ENCODE measurements at places on chromosomes 16 and 17.

GRCh38 chr16:67967958-67968399 lies 458 bp downstream of the SLC12A4 start:
- no peaks in the 10 kb centered on the region for H3K36me3 ChIP-seq
- DNase-seq, result no peak
- H3K4me1 ChIP-seq, result no peaks in the 10 kb centered on the region
- H3K27me3 ChIP-seq, result no peaks in the 10 kb centered on the region

DNA sequence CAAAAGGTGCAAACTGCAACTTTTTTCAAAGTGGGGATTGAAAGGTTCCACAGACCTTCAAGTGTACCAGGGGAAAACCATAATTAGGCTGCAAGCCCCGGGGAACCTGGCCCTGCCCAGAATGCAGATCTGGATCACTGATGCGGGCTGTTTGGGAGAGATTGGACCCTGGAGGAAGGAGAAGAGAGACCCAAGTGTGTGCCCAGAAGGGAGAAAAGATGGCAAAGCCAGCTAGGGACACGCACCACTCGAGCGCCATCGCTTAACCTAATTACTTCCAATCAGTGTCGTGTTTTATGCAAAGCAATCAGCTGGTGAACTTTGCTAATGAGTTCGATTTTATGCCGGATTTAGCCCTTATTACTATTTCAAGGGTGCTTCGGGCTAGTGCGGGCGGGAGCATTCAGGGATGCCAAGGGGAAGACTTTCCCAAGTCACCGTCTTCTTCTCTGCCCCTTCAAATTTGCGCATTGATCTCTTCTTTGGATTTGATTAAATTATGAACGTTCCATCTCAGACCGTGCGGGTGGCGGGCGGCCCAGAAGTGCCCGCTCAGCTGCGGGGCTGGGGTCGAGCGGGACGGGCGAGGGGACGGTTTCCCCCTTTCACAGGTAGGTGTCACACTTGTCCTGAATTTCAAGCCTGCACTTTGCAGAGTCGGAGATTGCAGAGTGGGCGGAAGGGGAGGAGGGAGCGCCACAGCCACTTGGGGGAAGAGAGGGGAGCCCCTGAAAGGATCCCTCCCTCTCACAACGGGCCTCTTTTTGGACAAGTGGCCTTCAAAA lies 4.0 kb downstream of the IRX5 start:
- no peaks in the 10 kb centered on the region for H3K36me3 ChIP-seq
- H3K4me1 ChIP-seq, result no peaks in the 10 kb centered on the region
- no peak overlapping the region for H3K4me3 ChIP-seq
- no peak for DNase-seq
- peaks cover 51% of the 10 kb centered on the region for H3K27me3 ChIP-seq
- H3K27ac ChIP-seq, result no peak overlapping the region

DNA sequence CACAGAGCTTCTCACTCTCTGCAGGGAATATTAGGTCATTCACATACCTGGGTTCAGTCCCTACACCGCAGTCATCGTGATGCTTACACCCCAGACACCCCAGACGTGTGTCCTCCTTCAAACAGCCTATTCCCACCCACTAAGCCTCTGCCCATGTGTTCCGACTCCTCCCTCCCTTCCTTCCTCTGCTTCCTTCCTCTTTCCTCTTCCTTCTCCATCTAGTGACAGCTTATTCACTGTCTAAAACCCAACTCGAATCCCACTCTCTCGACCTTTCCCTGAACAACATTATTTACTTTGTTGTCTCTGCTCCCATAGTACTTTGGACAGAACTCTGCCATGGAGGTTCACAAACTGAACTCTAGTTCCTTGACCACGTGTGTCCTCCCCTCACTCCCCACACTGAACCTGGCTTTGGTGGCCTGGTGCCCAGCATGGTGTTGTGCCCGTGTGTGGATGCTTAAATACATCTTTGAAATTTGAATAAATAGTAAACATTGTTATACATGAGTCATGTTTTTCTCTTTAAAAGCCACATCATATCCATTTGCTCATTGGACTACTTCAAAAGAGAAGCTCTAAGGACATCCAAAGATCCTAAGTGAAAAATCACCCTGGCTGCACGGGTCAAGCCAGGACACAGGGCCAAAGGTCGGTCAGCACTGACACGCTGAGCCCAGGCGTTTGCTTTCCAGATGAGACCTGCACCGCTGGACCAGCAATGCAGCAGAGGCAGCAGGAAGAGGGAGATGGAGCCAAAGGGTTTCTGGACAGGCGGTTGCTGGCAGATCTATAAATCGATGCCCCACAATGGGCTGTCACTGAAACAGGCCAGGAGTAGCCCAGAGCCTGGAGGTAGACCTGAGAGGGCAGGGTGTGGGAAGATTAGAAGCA lies 14.1 kb upstream of the G6PC1 start:
- no peak overlapping the region for H3K4me3 ChIP-seq
- H3K27me3 ChIP-seq, result no peaks in the 10 kb centered on the region
- no peaks in the 10 kb centered on the region for H3K4me1 ChIP-seq
- peak overlapping the region; percentile 0 for H3K27ac ChIP-seq
- H3K36me3 ChIP-seq, result no peaks in the 10 kb centered on the region

DNA sequence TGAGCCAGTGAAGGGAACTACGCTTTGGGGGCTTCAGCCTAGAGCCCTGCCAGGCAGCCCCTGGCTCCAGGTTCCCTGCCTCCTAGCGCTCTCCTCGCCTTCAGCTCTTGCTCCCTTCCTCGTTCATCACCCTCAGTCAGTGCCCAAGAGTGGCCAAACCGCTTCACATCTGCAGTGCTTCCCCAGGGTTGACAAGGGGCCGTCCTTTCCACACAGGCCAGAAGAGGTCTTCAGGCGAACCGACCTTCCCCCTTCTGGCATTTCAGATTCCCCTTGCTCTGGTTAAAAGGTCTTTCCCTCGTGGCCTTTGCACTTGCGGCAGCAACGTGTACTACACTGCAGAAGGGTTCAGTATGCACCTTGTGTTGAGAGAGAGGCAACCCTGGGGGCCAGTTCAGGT lies 4.1 kb downstream of the RASD1 start:
- no peaks in the 10 kb centered on the region for H3K4me1 ChIP-seq
- DNase-seq, result no peak
- no peaks in the 10 kb centered on the region for H3K36me3 ChIP-seq

- no peak overlapping the region for H3K4me3 ChIP-seq
- DNase-seq, result no peak
- peak overlapping the region; percentile 39 for H3K27ac ChIP-seq
- H3K27me3 ChIP-seq, result no peaks in the 10 kb centered on the region
Observed at GRCh38 chr17:78258323-78259191, 27.1 kb downstream of the TMEM235 start.

GRCh38 chr16:48810436-48810802 lies 200.4 kb upstream of the N4BP1 start:
- no peaks in the 10 kb centered on the region for H3K36me3 ChIP-seq
- H3K27me3 ChIP-seq, result no peaks in the 10 kb centered on the region
- H3K4me3 ChIP-seq, result peak overlapping the region; percentile 21
- DNase-seq, result no peak
- no peak overlapping the region for H3K27ac ChIP-seq
